Ascending aorta (tissue), 2 donors: ENCODE measurements at places on chromosomes 3 and 15.

- DNase-seq: no peak
These were observed 2.9 kb upstream of the KLHL40 start for GRCh38 chr3:42682301-42683070.

DNA sequence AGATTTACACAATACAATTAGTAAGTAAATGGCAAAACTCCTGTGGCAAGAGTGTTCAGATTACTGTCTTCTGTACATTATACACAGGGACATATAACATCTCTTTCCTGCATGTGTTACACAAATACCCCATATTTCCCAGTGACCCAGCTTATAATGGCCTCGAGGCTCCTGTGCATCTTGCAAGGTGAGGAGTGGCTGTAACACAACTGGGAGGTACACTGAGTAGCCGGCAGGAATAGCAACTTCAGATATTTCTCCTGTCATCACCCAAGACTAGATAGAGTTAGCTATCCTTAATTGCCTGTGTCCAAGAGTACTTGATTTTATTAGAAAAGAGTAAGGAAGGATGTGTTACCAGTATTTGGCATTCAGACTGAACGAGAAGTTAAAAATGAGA lies 5.6 kb downstream of the GMPS start:
- DNase-seq: no peak

DNA sequence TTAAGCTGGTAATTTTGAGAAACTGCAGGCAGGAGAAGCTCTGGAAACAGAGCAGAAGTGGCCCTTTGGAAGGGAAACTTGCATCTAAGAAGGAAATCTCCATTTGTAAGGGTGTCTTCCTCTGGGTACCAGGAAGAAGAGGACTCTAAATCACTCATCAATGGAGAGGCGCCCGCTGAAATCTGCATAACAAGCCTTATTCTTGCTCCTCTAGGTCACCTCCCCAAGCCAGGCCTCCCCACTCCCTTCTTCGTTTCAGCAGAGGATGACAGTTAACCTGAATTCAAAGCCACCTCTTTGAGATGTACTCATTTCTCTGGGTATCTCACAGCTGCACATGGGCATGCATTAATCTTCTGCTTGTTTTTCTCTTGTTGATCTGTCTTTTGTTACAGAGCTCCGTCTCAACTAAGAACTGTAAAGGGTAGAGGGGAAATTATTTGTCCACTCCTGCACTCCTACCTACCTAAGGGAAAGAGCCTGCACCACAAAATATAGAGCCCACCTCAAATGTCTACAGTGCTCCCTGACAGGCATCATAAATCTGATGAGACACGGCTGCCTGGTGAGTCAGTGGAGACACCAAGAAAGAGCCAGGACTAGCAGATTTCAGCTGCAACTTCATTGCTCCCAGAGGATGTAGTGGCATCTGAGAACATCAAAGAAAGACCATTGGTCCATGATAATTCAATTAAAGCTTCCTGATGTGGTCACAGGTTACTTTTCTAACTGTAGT lies 51.5 kb downstream of the GABRB3 start:
- no peak for DNase-seq

DNA sequence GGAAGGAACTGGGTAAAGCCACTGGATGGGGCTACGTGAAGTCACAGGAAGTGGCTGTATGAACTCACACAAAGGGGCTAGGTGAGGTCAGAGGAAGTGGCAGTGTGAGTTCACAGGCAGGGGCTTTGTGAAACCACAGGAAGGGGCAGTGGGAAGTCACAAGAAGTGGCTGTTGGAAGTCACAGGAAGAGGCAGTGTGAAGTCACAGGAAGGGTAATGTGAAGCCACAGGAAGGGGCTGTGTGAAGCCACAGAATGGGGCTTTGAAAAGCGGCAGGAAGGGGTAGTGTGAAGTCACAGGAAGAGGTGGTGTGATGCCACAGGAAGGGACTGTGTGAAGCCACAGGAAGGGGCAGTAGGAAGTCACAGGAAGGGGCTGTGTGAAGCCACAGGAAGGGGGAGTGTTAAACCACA lies 34.6 kb downstream of the GASK1A start:
- no peak for DNase-seq

DNA sequence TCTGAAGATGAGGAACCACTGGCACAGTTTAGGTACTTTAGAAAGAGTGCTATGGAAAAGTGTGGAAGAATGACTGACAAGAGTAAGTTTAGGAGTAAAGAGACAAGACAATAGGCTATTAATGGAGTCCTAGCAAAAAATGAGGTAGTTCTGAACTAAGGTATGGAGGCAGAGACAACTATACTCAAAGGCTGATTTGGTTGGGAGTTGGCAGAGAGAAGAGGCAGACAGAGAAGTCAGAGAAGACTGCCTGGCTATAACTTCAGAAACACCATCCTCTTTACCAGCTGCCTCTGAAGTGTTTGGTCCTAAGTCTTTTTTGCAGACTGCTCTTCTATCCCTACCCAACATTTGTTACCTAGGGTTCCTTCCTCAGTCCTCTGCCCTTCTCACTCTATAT lies 19.2 kb downstream of the DYNC1LI1 start:
- no peak for DNase-seq

GRCh38 chr3:168884353-168884903 lies 779.1 kb downstream of the MECOM start:
- DNase-seq: peak; percentile 17

DNA sequence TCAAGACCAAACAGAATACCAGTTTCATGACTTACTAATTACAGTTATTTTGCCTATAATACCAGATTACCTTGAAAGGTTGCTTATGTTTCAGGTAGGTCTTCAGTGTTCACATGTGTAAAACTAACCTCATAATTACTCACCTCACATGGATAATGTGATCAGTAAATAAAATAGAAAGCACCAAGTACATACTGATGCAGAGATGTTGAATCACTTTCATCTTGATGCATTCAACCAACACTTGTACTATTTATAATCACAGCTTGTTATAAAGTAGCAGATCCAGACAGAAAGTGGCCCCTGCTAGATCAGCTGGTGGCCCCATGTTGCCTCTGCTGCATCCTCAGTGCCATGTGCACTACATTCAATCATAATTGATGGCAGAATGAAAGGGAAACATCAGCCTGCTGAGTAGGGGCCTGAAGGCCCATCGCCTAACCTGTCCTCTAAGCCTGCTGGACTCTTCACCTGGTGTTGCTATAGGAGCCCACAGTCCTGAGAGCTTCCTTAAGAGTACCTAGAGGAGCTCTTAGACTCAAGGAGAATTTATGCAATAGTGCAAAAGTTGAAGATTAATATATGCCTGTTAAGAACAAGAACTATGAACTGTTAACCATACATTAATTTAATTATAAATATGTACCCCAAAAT lies 154.3 kb downstream of the PLCL2 start:
- no peak for DNase-seq

DNA sequence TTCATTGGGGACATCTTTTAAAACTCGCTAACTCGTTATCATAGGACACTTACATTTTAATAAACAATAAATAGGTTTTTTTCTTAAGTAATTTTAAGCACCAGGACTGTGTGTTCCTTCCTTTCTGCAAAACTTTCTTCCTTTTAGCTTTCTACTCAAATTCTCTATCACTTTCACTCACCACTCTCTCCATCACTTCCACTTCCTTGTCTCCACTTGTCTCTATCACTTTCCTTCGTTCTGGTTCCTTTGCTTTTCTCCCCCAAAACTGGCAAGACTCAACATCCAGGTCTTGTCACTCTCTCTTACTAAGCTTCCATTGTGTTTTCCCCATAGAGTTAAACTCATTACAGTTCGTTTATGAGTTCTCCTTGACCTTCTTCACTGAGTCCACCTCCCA lies 99.0 kb downstream of the ZPLD1 start:
- DNase-seq: no peak

- no peak for DNase-seq
These were observed 319.2 kb downstream of the ZNF621 start for GRCh38 chr3:40843851-40844548.

DNA sequence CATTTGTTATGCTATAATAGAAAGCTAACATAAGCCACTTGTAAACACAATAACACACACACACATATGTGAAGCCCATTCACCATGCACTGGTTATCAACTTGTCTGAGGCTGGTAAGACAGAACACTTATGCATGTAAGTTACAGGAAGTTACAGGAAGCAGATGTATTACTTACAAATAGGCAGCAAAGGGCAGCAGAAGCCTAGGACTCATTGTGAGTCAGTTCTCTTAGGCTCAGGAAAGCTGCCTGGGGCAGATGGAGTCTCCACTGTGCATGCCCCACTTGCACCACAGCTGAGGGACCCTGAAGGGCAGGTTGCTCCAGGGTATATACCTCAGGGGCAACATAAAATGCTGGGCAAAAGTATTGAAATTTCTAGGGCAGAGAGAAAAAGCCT lies 748.8 kb upstream of the CCDC54 start:
- DNase-seq: no peak

- DNase-seq: no peak
These were observed 97.1 kb downstream of the LSAMP start for GRCh38 chr3:116348216-116348615.

- no peak for DNase-seq
These were observed 330.3 kb upstream of the GOLIM4 start for GRCh38 chr3:168425936-168426595.

DNA sequence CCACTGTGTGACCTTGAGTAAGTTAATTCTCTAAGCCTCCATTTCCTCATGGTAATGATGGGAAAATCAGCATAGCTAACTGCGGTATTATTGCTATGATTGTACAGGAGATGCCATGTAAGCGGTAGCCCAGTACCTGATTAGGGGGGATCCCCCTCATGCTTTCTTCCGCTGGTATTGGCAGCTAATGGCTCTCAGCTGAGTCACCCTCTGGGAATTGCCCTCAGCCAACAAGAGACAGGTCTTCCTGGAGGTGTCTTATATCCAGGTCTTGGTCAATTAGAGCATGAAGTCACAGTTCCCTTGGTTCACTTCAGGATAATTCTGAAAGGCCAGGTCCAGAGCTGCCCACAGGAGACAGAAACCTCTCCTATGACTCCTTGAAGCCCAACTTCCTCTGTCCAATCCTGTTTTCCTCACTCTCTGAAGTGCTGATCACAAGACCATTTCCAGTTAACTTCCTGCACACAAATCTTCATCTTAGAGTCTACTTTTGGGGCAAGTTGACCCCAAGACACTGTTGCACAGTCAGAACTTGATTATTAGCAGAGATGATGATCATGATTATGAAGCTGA lies 724.7 kb upstream of the ZNF385D start:
- no peak for DNase-seq

DNA sequence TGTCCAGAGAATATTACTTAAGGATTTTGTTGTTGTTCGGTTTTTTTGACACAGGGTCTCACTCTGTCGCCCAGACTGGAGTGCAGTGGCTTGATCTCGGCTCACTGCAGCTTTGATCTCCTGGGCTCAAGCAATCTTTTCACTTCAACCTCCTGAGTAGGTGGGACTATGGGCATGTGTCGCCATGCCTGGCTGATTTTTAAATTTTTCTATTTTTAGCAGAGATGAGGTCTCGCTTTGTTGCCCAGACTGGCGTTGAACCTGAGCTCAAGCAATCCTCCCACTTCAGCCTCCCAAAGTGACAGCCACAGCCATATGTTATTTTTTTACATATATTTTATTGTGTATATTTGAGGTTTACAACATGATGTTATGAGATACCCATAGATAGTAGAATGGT lies 86.8 kb upstream of the UMPS start:
- DNase-seq: no peak

DNA sequence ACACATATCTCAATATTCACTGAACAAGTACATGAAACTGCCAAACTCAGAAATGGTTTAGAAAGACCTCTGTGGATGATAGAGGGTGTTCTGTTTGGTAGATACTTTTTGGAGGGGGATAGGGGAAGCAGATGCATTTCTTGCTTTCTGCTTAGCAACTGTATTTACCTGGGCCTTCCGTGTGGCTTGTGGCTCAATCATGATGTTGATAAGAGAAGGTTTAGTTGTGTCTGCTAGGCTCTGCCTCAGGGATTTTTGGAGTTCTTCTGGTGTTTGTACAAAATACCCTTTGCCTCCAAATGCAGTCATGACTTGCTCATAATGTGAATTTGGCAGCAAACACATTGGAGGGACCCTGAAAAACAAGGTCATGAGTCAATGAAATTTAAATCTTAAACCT lies 38.2 kb downstream of the HACL1 start:
- no peak for DNase-seq

GRCh38 chr3:50450209-50450921 lies 53.1 kb downstream of the CACNA2D2 start:
- peak; percentile 87 for DNase-seq

DNA sequence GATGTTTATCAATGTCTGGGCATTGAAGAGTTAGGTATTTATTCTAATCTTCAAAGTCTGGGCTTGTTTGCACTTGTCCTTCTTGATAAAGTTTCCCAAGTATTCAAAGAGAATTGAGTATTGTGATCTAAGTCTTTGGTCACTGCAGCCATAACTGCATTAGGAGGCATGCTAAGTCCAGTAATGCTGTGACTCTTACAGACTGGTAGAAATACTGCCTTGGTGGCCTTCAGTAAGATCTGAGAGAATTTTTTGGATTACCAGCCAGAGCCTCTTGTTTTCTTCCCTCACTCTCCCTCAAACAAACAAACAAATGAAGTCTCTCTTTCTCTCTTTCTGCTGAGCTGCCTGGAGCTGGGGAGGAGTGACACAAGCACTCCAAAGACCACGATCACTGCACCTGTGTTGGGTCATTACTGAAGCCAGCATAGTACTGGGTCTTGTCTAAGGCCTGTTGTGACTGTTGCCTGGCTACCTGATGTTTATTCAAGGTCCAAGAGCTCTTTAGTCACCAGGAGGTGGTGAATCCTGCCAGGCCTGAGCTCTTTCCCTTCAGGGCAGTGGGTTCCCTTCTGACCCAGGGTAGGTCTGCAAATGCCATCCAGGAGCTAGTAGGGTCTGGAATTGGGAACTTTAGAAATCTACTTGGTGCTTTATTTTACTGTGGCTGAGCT lies 14.8 kb upstream of the RBP2 start:
- DNase-seq: no peak

- no peak for DNase-seq
These were observed 20.0 kb downstream of the MELTF start for GRCh38 chr3:197009532-197010019.

- no peak for DNase-seq
These were observed 229.6 kb downstream of the BBX start for GRCh38 chr3:107752202-107752990.

GRCh38 chr3:72082186-72082715 lies 297.3 kb upstream of the PROK2 start:
- DNase-seq: peak; percentile 74

DNA sequence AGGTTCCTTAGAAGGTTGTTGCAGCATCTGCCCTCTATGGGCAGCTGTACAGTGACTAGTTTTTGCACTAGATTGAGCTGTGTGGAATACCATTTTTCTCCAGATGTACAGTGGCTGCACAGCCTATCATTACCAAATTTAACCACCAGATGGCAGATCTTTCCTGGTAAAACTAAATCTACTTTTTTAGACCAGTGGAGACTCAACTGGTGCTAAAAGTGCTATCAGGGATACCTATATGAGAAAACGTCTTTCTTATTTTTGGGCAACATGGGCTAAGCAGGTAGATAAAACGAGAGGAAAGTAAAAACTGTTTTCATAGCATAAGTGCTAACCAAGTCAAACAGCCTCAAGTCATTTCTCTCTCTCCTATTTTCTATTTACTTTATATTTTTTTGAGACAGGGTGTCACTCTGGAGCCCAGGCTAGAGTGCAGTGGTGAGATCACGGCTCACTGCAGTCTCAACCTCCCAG lies 21.2 kb downstream of the IGSF10 start:
- no peak for DNase-seq
